ENCODE measurements at places on chromosomes 16 and 17. TPM values are rescaled to one million over a fixed set of nuclear protein-coding genes. Genes with fewer than 3 reads are reported as not detected.
A peak's percentile ranks its signal among the peaks of the same experiment; 100 is the strongest.

- no peaks in the 10 kb centered on the region for H3K27me3 ChIP-seq
- peak; percentile 89 for DNase-seq
- H3K4me1 ChIP-seq, result peaks cover 12% of the 10 kb centered on the region
- no peak overlapping the region for H3K27ac ChIP-seq
These were observed 15.4 kb downstream of the FLYWCH1 start for GRCh38 chr16:2927010-2927646.

DNA sequence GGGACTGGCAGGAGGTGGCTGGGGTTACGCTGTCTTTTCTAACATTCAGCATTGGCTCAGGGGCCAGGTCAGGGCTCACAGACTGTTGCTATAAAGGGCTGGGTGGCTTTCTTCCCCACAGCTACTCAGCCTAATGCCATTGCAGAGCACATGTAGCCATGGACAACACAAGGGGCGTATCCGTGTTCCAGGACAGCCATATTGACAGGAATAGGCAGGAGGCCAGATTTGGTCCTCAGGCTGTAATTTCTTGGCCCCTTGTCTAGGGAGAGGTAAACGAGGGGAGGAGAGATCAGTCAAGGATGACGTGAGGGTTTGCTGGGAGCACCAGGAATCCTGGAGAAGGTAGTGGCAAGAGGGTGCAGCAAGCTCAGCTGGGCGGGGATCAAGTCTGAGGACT is 21.2 kb upstream of the MYO15B start:
- DNase-seq, result no peak
- no peak overlapping the region for H3K27ac ChIP-seq
- H3K27me3 ChIP-seq, result no peaks in the 10 kb centered on the region
- H3K36me3 ChIP-seq, result peaks cover 15% of the 10 kb centered on the region
- no peak overlapping the region for H3K4me3 ChIP-seq
- no peaks in the 10 kb centered on the region for H3K4me1 ChIP-seq

DNA sequence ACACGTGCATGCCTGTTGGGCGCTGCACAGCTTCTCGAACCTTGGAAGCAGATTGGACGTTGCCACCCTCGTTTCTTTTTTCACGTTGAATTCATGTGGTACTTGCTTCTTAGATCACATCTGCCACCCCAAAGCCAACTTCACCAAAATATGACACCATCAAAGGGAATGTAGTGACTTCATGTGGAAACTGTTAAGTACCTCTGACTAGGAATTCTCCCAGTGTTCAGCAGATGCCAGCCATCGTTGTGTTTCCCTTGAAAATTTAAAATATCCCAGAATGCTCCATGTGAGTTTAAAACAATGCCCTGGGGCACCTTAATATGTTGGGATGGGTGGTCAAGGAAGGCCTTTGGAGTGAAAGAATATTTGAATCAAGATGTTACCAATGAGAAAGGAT is 22.6 kb upstream of the FAM20A start:
- no peaks in the 10 kb centered on the region for H3K27me3 ChIP-seq
- no peaks in the 10 kb centered on the region for H3K4me1 ChIP-seq
- DNase-seq, result no peak
- no peak overlapping the region for H3K27ac ChIP-seq
- no peaks in the 10 kb centered on the region for H3K36me3 ChIP-seq

- no peak for DNase-seq
- no peaks in the 10 kb centered on the region for H3K27me3 ChIP-seq
- H3K27ac ChIP-seq, result no peak overlapping the region
- no peaks in the 10 kb centered on the region for H3K36me3 ChIP-seq
These were observed 73.3 kb downstream of the TANC2 start for GRCh38 chr17:63039342-63039741.

DNA sequence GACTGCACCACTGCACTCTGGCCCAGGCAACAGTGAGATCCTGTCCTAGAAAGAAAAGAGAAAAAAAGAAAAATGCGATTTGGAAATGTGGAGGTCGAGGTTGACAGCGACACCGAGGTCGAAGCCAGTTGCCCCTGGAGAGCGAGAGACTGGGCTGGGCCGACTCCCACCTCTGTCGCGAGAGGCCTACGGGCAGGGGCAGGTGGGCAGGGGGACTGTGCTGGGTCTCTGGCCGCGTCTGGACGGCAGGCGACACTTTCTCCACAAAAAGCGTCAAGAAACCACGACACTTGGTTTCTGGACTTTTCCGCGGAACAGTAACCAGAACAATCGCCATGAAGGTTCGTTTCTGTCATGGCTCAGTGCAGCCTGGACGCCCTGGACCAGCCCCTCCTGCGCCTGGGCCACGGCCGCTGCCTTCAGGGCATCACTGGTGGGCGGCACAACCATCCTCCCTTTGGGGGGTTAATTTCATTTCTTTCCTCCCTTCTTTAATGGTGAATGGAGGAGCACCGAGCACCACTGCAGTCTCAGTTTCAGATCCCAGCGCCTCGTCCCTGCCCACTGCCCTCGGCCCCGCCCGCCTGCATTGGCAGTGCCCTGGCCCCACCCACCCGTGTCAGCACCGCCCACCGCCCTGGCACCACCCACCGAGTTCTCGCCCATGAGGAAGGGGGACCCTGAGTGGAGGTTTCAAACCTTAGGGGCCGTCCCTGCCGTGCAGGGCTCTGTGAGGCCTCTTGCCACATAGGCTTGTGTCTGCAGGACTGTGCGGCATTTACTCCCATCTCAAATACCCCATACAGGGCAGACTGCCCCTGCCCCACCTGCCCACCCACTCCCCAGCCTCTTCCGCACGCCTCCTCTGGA is 18.5 kb upstream of the CDH15 start:
- H3K36me3 ChIP-seq, result no peaks in the 10 kb centered on the region
- H3K4me3 ChIP-seq, result no peak overlapping the region
- H3K4me1 ChIP-seq, result no peaks in the 10 kb centered on the region
- H3K27ac ChIP-seq, result no peak overlapping the region

DNA sequence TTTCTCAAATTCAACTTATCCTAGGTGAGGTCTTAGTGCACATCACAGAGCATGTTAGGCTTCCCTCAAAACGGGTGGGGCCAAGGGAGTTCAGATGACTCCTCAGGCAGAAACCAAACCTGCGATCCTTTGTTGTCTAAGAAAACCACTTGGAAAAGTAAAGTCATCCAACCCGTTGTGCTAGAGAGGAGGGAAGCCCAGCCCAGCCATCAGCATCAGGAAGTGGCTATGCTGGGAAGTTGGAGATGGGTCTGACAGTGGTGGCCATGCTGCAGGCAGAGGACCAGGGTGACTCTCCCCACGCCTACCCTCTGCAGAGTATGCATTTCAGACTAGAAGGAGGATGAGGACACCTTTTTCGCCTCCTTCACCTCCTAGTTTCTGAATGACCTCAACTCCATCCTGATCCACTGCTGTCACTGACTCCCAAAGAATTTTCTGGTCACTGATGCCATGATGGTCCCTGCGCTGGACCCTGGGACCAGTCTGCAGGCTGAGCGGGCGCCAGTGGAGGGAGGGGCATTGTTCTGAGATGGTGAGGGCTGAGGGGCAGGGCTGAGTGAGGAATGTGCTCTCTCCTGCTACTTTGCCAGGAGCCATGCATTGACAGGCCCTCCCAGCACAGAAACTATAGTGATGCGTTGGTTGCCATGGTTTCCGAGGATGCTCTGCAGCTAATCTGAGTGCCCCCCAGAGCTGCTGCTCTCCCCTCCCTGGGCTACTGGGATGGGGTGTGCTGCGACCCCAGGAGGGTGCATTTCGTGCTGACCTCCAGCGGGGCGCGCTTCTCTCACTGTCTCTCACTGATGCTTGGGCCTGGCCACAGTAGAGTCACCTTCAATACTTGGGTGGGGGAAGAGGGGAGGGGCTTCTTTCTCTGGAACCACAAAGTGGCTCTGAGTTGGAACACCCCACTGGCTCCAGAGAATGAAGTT is 20.4 kb downstream of the ALOX12B start:
- H3K27me3 ChIP-seq, result peaks cover 28% of the 10 kb centered on the region
- no peak overlapping the region for H3K4me3 ChIP-seq
- DNase-seq, result no peak
- H3K4me1 ChIP-seq, result peaks cover 2% of the 10 kb centered on the region
- no peaks in the 10 kb centered on the region for H3K36me3 ChIP-seq
- no peak overlapping the region for H3K27ac ChIP-seq

DNA sequence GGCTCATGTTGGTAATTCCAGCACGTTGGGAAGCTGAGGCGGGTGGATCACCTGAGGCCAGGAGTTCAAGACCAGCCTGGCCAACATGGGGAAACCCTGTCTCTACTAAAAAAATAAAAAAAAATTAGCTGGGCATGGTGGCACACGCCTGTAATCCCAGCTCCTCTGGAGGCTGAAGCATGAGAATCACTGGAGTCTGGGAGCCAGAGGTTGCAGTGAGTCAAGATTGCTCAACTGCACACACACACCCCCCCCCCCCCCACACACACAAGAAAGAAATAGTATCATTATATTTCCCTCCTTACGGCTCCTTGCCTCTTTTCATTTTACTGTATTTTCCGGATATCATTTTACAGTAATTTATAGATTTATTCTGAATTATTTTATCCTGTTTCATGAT is 963.1 kb upstream of the GOT2 start:
- no peaks in the 10 kb centered on the region for H3K4me1 ChIP-seq
- H3K27ac ChIP-seq, result no peak overlapping the region
- H3K4me3 ChIP-seq, result no peak overlapping the region

DNA sequence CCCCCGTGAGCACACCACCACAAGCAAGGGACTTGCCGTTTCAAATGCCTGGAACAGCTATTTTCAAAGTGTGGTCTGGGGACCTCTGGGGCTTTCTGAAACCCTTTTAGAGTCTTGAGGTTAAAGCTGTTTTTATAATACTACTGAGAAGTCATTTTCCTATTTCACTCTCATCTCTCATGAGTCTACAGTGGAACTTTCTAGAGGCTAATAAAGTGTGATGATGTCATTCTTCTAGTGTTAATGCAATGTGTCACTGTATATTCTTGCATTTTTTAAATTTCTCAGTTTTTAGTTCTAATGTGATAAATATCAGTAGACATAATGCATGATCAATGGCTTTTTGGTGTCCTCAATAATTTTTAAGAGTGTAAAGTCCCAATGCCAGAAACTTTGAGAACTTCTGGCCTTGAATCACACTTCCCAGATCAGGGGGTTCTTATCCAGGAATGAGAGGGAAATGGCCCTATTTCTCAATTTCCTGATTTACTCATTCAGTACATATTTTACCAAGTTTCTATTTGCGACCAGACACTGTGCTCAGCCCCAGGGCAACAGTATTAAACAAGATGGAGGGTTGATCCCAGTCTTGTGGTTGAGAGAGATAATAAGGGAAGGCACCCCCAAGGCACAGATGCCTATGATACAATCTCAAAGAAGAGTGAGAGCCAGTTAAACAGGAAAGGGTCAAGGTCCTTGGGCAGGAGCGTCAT is 444.0 kb downstream of the HS3ST3B1 start:
- no peak overlapping the region for H3K27ac ChIP-seq
- DNase-seq, result no peak
- no peaks in the 10 kb centered on the region for H3K27me3 ChIP-seq
- H3K4me3 ChIP-seq, result no peak overlapping the region
- H3K4me1 ChIP-seq, result no peaks in the 10 kb centered on the region
- no peaks in the 10 kb centered on the region for H3K36me3 ChIP-seq

DNA sequence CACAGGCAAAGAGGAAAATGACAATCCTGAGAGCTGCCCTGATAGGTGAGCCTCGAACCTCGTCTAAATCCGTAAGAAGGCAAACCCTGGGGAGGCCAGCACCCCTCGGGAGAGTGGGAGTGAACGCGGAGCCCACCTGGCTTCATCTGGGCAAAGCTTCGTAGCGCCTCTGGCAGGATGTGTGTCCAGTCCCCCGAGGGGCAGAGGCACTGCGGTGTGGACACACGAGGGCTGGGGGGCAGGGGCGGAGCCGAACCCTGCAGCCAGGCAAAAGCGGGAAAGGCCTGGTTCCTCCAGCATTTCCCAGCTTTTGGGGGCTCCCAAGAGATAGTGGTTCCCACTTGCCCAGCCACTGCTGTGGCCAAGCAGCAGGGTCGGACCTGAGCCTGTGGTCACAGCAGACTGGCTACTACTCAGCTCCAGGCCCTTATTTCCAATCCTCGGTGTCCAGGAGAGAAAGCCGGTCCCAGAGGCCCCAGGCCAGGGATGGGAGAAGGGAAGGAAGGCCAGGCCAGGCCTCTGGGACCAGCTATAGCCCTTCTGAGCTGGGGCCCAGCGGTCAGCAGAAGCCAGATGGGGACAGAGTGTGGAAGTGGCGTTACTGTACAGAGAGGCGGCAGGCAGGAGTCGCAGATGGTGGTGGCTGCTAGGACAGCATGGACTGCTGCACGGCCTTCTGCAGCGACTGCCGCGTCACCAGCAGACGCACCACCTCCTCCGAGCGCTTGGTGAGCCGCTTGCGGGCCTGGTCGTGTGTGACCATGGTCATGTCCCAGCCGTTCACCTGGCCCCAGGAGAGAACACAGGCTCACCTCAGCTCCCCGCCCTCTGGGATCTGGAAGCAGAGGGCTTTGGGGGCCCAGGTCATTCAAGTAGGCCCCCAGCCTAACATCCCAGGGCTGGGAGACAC is 5.0 kb downstream of the TAX1BP3 start:
- no peak for DNase-seq
- no peak overlapping the region for H3K27ac ChIP-seq
- H3K36me3 ChIP-seq, result no peaks in the 10 kb centered on the region
- peaks cover 10% of the 10 kb centered on the region for H3K4me1 ChIP-seq

- H3K27ac ChIP-seq, result no peak overlapping the region
- no peaks in the 10 kb centered on the region for H3K36me3 ChIP-seq
- no peak for DNase-seq
- no peaks in the 10 kb centered on the region for H3K4me1 ChIP-seq
These were observed 573.9 kb downstream of the KCNJ18 start for GRCh38 chr17:22266231-22266630.

- no peak overlapping the region for H3K27ac ChIP-seq
- no peaks in the 10 kb centered on the region for H3K4me1 ChIP-seq
- H3K36me3 ChIP-seq, result no peaks in the 10 kb centered on the region
- no peak overlapping the region for H3K4me3 ChIP-seq
- H3K27me3 ChIP-seq, result no peaks in the 10 kb centered on the region
- no peak for DNase-seq
These were observed 377.3 kb upstream of the RBFOX1 start for GRCh38 chr16:6955303-6955702.

Gene STH
- total RNA-seq, result not detected

Gene MT1G
- total RNA-seq, result not detected
